ENCODE measurements at places on chromosomes 5 and 9.

GRCh38 chr5:132471944-132472343, 18.6 kb downstream of the IRF1 start:
- DNase-seq = no peak

DNA sequence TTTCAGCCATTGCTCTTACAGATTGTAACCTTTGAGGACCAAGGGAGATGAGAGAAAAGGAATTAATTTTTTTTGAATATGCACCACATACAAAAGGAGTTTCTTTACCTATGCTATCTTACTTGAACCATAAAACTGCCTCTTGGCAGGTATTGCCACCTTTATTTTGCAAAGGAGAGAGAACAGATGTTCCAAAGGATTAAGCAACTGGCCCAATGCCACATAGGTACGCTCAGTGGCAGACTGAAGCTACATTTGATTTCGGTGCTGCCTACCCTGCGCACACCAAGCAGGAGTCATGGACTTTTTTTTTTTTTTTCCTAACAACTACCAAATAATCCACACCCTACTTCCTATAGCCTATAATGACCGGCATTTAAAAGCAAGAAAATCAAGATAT, 43.1 kb downstream of the SAXO1 start:
- no peak for DNase-seq

GRCh38 chr5:172540099-172540870, 86.0 kb upstream of the SH3PXD2B start:
- no peak for DNase-seq

- DNase-seq = no peak
Observed at GRCh38 chr5:143154510-143155370, 248.7 kb downstream of the NR3C1 start.

DNA sequence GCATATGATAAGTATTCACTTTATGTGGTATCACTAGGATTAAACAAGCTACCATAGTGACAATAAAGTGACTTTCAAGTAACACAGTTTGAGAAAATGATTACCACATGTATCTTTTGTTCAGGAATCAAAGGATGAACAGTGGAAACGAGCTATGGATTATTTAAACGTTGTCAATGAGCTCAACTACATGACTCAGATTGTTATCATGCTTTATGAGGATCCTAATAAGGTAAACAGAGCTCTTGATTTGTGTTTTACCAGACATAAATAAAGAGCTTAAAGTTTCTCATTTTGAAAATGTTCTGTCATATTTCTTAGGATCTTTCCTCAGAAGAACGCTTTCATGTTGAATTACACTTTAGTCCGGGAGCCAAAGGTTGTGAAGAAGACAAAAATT, 57.4 kb downstream of the PPIP5K2 start:
- no peak for DNase-seq

GRCh38 chr5:39274398-39275085, 55.2 kb upstream of the FYB1 start:
- no peak for DNase-seq

DNA sequence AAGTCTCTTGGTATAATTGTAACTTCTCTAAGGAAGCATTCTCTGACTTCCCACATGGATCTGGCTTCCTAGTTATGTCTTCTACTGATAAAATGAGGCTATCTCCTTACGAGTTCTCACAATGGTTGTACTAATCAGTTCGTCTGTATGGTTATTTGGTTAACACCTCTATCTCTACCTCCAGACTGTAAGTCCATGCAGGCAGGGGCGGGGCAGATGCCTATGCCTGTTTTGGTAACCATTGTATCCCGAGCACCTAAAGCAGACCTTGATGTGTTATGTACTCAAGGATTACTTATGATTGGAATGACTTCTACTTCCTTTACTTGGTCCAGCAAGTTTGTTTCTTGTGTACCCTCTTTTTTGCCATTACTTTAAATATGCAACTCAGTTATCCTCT, 125.0 kb upstream of the PITX1 start:
- DNase-seq = no peak

GRCh38 chr5:160371294-160371693, 868 bp upstream of the C1QTNF2 start:
- DNase-seq = no peak

DNA sequence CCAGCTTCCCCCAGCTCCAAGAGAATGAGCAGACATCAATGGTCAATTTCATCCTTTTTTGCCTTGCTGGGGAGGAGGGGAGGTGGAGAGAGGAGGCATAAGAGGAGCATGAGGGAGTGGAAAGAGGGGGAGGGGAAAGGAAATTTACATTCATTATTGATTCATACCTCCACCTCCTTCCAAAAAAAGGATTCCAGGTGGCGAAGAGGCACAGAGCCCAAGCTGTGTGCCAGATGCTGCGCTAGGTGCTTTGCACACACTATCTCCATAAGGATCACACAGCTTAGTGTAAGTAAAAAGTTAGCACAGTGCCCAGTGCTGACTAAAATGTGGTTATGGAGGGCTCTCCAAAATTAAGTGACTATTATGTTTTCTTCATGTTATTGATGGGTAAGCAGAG, 11.0 kb downstream of the ASTN2 start:
- DNase-seq = no peak

DNA sequence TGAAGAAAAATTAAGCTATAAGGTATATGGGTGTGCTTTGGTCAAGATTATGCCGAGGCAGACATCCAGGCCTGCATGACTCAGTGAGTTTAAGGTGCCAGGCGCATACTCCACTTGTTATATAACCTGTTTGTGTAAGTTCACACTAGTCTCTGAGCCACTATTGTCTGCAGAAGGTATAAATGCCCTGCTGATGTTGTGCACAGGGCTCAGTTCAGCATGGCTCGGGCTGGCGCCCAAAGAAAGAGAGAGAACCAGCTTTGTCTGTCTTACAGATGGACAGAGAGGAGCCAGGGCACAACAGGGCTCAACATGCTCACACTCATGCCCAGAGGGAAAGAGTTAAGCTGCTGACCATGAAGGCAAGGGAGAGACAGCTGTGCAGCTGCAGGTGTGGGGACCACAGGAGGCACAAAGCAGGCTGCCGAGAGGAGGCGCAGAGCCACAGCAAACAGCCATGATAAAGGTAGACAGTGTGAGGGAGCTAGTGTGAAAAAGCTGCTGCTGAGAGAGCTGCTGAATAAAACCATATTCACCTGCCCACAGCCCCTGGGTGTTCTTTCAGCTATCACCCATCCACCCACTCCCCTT, 1587.6 kb upstream of the C9orf72 start:
- no peak for DNase-seq

- DNase-seq = no peak
Observed at GRCh38 chr9:136292591-136293448, 11.1 kb downstream of the CCDC187 start.

DNA sequence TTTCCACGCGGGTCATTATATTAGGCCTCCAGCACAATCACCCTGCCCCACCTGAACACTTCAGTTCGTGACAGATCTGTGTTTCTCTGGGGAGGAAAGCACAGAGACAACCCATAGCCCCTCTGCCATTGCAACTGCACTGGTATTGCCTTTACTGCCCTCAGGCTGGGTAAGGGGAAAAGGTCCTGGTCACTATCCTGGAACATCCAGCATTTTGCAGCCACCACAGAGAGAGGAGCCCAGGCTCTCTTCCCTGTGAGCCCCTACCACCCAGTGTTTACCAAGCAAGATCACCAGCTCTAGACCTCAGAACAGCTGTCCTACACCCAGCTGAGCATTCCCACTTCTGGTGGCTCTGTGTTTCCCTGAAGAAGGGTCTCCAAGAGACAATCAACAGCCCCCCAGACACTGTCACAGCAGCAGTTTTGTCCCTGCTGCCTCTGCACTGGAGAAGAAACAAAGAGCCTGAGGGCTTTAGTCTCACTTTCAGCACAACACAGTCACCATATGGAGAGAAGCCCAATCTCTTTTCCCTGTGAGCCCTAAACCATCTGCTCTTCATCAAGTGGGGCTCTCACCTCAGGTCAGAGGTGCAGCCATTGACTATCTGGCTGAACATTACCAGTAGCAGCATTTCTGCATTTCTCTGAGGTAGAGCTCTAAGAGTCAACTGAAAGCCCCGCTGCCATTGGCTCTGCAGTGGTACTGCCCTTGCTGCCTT, 655.2 kb upstream of the FAM174A start:
- no peak for DNase-seq

DNA sequence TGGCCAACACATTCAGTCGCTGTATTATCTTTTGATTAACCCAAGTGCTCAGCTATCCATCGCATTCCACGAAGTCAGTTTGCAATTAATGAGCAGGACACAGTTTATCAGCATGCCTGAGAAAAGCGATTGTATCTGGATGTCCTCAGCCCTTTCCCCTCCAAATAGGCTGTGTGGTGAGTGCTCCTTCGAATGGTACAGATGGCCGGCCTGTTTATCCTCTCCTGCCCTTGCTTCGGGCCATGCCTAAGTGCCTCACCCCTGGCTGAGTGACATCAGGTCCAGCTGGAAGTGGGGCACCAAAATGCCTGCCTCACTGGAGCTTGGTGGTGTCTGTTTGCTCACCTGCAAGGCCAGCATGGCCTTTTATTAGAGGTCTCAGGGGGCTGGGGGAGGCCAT, 317.3 kb downstream of the GADD45G start:
- no peak for DNase-seq
